Stimulated activated CD4-positive, alpha-beta T cell treated with anti-CD3 and anti-CD28 coated beads, TNF-alpha, amount 100 ng/mL, for 4 hours (primary cell): ENCODE measurements at places on chromosomes 2 and 18.

GRCh38 chr2:233108611-233109490 is 48.7 kb downstream of the INPP5D start:
- no peak for DNase-seq

- no peak for DNase-seq
These were observed 11.4 kb downstream of the CDK5R2 start for GRCh38 chr2:218970894-218971293.

- no peak for DNase-seq
These were observed 41.8 kb upstream of the HAAO start for GRCh38 chr2:42834161-42834560.

- DNase-seq = no peak
These were observed 88.7 kb upstream of the ATL2 start for GRCh38 chr2:38465789-38466127.

DNA sequence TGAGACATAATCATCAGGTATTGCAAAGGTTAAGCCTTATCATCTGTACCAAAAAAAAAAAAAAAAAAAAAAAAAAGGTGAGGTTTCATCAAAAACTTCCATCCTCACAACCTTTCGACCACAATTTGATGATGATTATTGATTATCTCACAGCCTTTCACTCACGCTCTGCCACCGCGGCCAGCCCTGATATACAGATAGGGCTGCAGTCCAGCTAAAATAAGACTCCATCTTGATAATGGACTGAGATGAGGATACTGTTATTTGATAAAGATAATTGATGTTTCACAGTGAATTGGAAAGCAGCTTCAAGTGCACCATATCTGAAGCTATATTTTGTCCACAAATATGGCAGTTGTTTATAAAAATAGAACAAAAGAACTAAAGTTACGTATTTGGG is 159.7 kb upstream of the BOD1L2 start:
- no peak for DNase-seq

- DNase-seq = no peak
These were observed 14.9 kb downstream of the ITGA6 start for GRCh38 chr2:172442072-172442895.

- DNase-seq = no peak
These were observed 1080.7 kb upstream of the CELF4 start for GRCh38 chr18:38646296-38646695.

DNA sequence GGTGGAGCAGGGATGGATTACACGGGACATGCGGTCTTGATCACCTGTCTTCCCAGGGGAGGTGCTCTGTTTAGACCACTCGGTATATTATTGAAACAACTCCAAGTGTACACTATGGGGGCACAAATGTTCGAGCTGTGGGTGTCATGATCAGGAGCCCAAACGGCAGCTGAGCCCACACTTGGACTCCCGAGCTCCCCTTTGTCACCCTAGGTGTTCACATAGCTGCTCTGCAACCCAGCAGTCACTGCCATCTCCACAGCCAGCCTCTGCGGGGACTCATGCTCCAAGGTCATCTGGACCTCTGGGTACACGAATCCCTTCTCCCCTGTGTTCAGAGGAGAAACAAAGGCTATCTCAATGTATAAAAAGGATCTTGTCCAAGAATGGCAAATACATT is 46.0 kb downstream of the CAPN13 start:
- no peak for DNase-seq

- DNase-seq = no peak
These were observed 89.2 kb upstream of the CXCR4 start for GRCh38 chr2:136207030-136207623.

DNA sequence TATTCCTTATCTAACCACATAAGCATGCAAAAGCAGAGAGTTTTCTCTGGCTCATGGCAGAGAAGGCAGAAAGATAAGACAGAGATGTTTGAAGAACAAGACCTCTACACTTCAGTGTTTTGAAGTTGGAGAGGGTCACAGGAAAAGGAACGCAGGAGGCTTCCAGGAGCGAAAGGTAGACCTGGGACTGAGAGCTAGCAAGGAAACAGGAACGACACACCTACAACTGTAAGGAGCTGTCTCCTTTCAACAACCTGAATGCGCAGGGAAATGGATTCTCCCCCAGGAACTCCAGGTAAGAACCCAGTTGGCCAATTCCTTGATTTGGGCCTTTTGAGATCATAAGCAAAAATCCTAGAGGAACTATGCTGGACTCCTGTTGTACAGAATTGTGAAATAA is 746.6 kb upstream of the DDX18 start:
- DNase-seq = no peak

DNA sequence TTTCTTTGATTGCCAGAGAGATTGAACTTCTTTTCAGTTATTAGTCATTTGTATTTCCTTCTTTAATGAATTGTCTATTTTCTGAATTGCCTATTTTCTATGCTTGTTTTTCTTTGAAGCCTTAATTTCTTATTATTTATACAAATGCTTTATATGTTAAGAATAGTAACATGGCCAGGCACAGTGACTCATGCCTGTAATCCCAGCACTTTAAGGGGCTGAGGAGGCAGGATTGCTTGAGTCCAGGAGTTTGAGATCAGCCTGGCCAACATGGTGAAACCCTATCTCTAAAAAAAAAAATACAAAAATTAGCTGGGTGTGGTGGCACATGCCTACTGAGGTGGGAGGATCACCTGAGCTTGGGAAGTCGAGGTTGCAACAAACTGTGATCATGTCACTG is 4.7 kb upstream of the RAB11FIP5 start:
- DNase-seq = no peak

DNA sequence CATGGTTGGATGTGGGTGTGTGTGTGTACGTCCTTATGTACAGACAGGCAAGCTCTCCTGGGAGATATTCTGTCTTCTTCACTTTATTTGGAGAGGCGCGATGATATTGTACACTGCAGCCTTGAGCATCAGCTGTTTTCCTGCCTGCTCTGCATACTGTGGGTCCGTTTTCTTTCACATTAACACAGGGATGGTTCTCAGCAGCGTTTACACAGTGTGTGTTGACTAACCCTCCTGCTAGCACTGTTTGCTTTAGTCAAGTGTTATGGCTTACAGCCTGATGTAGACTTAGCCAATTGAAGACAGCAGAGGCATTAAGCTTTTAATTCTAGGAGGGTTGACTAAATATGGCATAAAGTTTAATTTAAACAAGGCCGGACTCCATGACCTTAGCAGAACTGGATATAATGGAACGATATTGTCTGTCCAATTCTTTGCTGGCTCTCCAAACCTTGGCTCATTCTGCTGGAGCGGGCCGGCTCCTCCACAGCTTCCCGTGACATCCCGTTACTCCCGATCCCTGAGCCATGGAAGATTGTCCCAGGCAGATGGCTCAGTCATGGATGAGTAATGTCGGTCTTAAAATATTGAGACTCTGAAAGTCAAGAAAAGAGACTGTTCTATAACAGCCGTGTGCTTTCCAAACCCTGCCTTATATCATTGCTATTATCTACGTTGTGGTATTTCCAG is 134.7 kb downstream of the TPGS2 start:
- no peak for DNase-seq

GRCh38 chr2:75632091-75632701 is 14.4 kb upstream of the MRPL19 start:
- no peak for DNase-seq

DNA sequence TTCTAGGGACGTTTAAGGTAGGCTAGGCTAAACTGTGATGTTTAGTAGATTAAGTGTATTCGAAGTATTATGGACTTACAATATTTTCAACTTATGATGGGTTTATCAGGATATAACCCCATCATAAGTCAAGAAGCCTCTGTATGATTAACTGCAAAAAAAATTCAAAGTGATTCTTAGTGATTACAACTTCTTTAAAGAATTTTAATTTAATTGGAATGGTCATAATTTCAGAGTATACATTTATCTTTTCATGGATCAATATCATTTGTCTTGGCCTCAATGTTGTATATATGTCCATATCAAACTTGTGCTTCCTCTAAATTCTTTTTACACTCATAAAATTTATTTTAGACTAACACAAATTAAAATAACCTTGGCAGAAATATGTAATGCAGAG is 183.3 kb upstream of the LRP1B start:
- DNase-seq = no peak

DNA sequence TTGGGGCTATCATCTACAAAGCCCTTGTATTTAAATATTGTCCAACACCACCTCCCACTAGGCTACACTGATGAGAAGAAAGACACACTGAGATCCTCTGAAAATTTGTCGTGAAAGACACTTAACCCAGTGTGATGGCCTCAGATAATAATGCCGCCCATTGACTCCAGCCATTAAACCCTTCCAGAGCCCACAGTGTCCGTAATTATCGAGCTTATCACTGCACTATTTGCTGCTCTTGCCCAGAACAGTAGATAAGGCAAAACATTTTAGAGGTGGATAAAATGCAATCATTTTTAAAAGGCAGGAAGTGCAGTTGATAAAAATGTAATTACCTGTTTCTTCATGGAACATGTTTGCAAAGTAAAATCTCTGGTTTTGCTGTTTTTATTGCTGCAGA is 121.3 kb upstream of the DDX18 start:
- DNase-seq = no peak

- no peak for DNase-seq
These were observed 313.2 kb upstream of the ETAA1 start for GRCh38 chr2:67083951-67084350.

DNA sequence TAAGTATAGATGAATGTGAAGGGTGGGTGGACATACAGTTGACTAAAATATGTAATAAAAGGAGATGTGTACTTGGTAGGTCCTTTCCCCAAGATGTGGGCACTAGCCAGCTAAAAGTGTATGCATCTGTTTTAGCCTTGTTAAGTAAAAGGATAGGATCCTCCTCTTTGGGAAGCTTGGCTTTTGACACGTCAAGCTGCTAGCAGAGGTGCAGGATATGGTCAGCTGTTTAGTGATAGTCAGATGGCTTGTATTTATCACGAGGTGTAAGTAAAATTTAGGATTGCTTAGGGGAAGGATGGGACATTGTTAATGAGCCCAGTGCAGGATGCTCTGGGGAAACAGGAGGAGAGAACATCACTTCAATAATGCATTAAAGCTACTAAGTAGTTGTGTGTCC is 1.5 kb downstream of the MFSD6 start:
- DNase-seq = no peak

- no peak for DNase-seq
These were observed 33.2 kb downstream of the KCNS3 start for GRCh38 chr2:17911491-17912260.
